ENCODE measurements at places on chromosomes 2 and 18.

GRCh38 chr2:54052825-54053718, 62.3 kb upstream of the ACYP2 start:
- no peak for DNase-seq

- no peak for DNase-seq
Measured at GRCh38 chr2:99476629-99477028, 13.2 kb downstream of the REV1 start.

GRCh38 chr2:170190172-170190571, 12.2 kb downstream of the MYO3B start:
- no peak for DNase-seq

DNA sequence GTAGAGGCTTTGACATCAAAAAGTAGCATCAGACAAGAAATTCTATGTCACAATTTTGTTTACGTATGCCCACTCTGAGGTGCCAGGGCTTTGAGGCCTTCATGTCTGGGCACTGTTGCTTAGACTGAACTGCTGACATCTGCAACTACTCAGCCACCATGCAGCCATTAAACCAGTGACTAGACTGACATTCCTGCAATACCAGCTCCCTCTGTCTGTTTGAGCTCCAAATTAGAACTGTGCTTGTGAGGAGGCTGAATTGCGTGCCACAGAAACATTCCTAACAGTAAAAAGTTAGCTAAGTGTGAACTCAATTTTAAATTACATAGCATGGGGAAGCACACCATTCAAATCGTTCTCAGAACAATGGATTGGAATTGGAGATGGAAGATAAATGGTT, 163.2 kb downstream of the INSIG2 start:
- no peak for DNase-seq

GRCh38 chr2:161946489-161947107, 127.4 kb downstream of the DPP4 start:
- peak; percentile 4 for DNase-seq

DNA sequence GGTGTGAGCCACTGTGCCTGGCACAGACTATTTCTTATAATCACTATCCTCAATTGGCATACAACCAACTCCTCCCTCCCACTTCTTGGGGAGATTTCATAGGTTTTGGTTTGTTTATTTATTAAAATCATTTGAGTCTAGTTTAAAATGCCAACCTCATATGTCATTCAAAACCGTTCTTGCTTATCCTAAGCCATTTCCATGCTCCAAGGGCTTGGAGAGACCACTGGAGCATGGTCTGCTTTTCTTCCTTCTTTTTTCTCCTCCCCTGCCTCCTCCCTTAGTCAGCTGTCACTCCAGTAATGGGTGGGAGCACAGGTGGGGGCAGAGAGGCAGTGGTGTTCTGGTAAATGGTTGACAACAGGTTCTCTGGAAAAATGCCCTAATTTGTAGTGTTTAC, 20.4 kb upstream of the KCNS3 start:
- DNase-seq: no peak

GRCh38 chr2:232876978-232877441, 6.9 kb downstream of the SNORC start:
- no peak for DNase-seq

- DNase-seq: no peak
Measured at GRCh38 chr18:49483198-49483597, 3.8 kb downstream of the C18orf32 start.

GRCh38 chr2:16559278-16560067, 106.2 kb downstream of the CYRIA start:
- DNase-seq: no peak

DNA sequence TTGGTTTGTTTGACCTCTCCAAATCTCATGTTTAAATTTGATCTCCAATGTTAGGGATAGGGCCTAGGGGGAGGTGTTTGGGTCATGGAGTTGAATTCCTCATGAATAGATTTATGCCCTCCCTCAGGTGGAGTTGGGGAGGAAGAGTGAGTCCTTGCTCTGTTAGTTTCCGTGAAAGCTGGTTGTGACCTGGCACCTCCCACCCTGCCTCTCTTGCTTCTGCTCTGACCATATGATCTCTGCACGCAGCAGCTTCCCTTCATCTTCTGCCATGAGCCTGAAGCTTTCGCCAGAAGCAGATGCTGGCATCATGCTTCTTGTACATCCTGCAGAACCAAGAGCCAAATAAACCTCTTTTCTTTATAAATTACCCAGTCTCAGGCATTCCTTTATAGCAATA, 231.6 kb upstream of the ERBB4 start:
- peak; percentile 2 for DNase-seq

DNA sequence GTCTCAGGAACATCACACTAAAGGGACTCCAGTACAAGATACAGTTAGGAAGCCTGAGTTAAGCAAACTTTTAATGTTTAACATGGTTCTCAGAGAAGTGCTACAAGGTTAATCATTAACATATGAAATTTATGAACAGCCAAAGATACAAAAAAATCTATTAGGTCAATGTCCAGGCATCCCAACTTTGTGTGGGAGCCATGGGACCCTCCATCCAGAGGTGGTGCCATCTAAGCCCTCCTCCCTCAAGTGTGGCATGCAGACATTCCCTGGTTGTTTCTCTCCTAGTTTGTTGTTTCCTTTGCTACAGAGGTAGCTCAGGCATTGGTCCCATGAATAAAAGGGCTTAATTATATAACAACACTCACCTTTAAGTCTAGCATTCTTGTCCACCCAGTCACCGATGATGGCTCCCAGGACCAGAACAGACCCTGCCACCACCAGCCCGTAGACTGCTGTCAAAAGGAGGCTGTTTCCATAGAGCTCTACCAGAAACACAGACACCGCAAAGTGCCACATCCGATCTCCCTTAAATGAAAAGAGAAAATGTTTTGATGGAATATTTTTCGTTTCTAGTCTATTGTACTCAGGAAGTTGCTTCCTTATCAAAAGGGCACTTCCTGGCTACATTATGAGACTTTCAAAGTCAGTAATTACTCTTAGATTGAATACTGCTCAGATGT, 5.7 kb downstream of the SLC40A1 start:
- no peak for DNase-seq

- no peak for DNase-seq
Measured at GRCh38 chr2:61949714-61950560, 44.5 kb downstream of the COMMD1 start.

GRCh38 chr2:165833156-165833555, 39.1 kb upstream of the GALNT3 start:
- no peak for DNase-seq

GRCh38 chr2:46336283-46336959, 39.2 kb downstream of the EPAS1 start:
- no peak for DNase-seq

DNA sequence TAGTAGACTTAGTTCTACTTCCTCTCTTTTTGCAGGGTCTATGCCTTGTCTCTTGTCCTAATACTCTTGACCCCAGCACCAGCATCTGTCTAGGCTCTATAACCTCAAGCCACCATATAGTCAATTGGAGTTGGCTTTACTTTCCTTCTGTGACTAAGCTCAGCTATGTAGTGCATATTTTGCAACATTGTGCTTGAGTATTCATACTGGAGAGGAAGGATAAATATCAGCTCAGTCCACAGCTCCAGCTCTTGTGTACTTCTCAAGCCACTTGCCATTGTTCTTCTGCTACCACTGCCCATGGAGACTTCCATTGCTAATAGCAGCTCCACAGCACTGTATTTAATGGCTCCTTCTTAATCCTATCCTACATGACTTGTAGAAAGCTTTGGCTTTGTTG, 35.5 kb upstream of the CD28 start:
- DNase-seq: no peak

- DNase-seq: no peak
Measured at GRCh38 chr18:43668866-43669265, 391.6 kb upstream of the SYT4 start.

- no peak for DNase-seq
Measured at GRCh38 chr18:21996351-21996826, 173.0 kb upstream of the GATA6 start.

DNA sequence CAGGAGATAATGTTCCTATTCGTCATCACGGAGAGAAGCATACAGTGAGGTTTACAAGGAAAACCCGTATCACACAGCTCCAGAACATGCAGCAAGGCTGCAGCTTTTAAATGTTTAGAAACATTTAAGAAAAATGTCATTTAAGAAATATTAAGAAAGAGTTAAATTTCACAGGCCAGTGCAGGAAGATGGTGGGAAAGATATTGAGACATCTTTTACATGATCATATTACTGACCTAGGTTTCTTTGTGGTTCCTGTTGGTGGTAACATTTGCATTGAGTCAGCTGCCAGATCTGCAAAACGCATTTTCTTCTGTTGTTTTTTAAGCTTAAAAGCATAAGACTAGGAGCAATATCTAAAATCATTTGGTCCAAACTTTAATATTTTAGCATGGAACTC, 44.9 kb downstream of the CPO start:
- no peak for DNase-seq

DNA sequence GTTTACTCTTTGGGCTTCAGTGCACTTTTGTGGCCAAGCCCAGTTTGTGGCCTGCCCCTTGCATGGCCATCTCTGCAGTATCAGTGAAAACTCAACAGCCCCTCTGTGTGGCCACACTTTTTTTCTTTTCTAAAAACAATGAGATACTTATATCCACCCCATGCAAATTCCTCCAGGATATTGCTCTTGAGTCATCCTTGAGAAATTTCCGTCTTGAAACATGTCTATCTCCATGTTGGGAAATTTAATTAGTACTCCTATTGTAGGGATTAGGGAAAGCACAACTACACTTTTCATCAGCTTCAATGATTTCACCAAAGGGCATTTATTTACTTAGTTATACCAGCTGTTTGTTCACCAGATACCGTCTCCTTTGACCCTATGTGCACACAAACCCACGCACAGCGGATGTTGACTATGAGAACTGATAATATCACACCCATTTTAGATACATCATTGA, 993.1 kb downstream of the TSN start:
- no peak for DNase-seq

GRCh38 chr2:105853354-105854088, 108.8 kb downstream of the NCK2 start:
- no peak for DNase-seq

DNA sequence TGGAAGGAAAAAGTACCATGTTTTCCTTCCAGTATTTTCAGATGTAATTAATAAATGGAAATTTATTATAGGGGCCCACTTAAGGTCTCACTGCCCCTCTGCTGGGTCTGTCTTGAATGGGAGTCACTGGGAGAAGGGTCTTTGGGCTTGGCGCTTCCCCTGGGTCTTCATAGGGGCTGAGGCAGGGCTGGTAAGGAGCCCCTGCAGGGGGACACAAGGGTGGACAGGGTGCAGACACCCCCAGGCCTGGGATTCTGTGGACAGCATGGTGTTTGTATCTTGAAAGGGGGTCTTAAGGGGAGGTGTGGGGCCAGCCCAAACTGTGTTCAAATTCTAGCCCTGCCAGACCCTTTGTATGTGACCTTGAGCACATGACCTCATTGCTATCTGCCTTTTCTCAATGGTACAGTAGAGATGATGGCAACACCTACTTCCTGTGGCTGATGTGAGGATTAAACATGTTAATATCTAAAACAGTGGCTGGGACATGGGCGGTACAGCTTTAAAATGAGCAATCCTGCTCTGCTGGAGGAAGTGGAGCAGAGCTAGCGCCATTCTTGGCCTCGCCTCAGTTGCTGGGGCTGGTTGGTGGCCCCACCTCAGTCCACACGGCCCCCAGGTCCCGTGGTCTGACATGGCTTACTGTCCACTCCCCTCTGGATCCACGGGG, 71.6 kb downstream of the GNAL start:
- no peak for DNase-seq

DNA sequence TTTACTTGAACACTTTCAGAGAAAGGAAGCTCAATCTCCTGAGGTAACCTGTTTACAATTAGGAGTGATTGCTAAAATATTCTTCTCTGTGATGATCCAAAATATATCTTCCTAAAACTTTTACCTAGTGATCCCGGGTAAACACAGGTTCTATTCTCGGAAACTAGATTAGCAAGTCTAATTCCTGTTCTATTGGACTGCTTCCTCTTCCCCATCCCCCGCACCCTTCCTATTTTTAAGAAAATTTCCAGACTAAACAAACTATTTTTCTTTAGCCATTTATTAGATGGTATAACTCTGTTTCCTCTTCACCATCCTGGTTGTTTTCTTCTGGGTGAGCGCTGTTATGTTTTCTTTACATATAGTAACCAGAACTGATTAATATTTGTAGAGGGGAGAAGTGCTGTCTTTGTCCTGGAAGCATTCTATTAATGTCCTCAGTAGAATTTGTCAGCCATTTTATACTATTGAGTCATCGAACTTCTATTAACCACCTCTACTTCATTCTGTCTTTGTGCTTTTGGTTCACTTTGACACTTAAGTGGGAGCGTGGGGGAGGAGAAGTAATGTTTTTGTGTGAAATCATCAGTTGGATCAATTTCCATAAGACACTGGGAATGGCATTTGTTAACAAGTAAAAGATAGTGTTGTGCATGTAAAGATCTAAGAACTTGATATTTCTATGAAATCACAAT, 31.8 kb downstream of the CREB1 start:
- DNase-seq: no peak

- no peak for DNase-seq
Measured at GRCh38 chr2:10413991-10414451, 34.1 kb downstream of the ODC1 start.

GRCh38 chr2:64359892-64360657, 93.9 kb upstream of the LGALSL start:
- DNase-seq: no peak

DNA sequence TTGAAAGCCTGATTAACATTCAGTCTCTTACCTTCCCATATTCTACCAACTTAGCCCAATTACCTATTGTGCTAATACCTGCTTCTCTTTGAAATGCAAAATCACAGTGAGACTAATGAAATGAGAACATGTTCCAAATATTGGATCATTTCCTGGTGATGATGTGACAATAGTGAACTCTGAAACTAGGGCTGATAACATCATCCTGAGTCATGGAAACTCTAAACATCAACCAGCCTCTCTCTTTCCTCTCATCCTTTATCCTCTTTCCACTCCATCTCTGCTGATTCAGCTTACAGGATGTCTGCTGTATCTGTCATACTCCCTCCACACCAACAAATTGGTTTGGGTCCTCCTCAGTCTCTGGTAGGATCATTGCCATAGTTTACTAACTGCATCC, 98.8 kb upstream of the NCKAP5 start:
- DNase-seq: no peak

GRCh38 chr2:212135739-212136138, 402.9 kb downstream of the ERBB4 start:
- DNase-seq: no peak

All from nephron progenitor cell (in vitro differentiated cells).